ENCODE measurements at places on chromosomes 2 and 18.

- no peak for DNase-seq
Observed at GRCh38 chr18:8668381-8668780, 37.0 kb upstream of the MTCL1 start.

DNA sequence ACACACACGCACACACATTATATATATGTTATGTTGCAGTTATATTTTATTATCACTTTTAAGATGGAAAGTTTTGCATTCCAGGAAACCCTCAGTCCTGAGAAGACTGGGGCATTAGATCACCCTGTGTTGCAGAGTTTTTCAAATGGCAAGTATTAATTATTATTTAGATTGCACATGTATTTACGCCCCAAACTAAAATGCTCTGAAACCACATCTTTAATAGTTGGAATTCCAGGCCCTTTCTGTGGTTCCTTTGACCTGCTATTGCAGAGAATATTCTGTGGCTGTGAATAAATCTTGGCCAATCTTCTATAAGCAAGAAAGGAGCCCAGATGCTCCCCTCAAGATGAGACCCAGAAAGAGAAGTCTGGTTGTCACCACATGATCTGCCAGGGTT, 427.0 kb upstream of the TNP1 start:
- DNase-seq, result no peak

DNA sequence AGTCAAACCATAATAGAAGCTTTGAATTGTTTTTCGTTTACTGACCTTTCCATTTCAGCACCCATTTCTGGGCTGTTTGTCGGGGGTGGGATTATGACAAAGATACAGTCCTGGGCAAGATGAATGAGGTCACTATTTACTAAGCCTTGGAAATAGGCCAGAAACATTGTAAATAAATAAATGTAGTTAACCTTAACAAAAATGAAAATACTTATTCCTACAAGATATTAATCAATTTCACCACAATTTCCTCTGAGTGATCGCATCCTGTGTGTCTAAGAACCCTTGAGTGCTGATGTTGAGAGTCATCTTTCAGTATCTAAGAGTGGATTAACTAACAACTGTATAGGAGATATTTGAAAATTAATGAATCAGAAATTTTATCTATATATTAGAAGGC, 14.0 kb downstream of the ITGA4 start:
- DNase-seq, result no peak

DNA sequence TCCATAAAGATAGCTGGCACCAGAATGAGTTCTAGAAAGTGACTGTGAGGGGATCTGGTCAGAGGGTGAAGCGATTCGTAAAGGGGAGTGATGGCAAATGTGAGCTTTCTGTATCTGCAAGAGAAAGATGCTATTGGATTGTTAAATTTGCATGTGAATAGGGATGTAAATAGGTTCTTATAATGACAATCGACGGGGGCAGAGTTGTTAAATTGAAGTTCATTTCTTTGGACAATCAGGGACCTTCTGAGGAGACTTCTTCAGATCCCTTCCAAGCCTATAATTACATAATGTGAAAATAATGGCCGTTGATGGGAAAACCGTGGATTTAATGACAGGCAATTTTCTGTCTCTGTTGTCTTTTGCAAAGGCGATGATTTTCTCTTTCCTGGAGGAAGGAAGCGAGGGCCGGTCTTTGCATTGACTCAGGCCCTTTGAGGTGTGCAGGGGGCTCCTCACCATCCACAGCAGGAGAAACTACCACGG, 52.2 kb upstream of the TMEM18 start:
- DNase-seq, result no peak

GRCh38 chr2:160408959-160409291, 84.7 kb downstream of the RBMS1 start:
- DNase-seq, result no peak

DNA sequence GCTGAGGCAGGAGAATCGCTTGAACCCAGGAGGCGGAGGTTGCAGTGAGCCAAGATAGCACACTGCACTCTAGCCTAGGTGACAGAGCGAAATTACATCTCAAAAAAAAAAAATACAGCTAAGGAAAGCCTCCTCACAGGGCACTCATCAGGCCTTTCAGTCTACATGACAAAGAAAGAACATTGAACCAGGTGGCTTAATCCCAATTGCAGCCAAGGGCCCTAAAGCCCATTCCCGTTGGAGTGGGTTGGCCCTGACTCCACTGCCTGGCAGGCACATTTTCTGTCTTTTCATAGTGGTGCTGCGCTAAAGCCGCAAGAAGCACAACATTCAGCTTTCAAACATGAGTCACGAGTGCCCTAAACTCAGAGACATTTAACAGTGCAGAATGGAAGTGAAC, 372.5 kb downstream of the RNF144A start:
- no peak for DNase-seq

- DNase-seq, result no peak
Observed at GRCh38 chr2:45332567-45332966, 278.5 kb downstream of the SRBD1 start.

GRCh38 chr18:69257861-69258458, 142.7 kb upstream of the DOK6 start:
- no peak for DNase-seq

DNA sequence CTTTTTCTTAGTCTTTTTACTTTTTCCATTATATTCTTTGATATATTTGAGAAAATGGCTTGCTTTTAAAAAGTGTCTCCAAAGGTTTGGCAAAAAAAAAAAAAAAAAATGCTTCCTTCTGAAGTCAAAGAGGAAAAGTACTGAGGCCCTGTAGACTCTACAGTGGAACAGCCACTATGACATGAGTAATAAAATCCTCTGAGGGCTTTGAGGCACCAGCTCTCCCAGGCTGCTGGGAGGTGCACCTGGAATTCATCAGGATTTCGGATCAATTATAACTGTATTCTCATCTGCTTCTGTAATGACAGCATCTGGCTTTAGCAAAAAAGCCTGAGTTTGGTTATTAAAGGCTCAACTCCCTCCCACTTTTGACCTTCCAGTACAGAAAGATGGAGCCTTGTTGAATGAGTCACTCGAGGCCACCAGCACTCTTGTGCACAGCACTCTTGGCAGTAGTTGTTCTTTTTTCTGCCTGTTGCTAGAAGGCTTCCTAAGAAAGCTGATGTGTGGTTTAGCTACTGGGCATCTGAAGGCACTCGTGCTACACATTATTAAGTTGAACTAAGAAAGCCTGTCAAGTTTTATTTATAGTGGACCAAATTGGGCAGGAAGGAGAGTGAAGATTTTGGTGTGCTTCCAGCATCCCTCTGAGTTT, 131.3 kb downstream of the PRPF40A start:
- no peak for DNase-seq

DNA sequence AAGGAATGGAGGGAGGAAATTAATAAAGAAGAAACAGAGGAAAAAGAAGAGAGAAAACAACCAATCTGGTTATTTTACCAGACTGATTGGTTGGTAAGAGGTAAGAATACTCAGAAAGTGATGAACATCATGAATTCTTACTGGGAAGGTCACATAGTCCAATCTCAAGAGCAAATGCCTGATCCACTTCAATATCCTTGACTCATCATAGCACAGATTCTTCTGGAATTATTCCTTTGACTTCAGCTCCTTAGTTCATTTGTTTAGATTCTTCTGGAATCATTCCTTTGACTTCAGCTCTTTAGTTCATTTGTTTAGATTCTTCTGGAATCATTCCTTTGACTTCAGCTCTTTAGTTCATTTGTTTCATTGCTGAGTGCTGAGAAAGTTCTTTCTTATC, 2030.6 kb upstream of the CELF4 start:
- no peak for DNase-seq

DNA sequence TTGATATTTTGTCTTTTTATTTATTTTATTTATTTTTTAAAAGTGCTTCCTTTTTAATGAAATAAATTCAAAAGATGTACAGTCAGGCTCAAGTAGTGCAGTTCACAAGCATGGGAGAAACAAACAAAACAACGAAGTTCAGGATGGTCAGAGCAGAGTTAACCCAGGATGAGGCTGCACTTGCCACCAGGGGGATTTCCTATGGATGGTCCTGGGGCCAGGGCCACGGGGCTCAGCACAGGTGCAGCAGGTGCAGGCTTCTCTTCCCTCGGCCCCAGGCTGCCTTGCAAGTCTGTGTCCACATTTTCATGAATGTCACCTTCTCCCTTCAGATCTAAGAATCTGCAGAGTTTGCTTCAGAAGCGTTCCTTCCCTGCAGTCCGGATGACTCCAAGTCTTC, 76.5 kb downstream of the CDCA7 start:
- no peak for DNase-seq

DNA sequence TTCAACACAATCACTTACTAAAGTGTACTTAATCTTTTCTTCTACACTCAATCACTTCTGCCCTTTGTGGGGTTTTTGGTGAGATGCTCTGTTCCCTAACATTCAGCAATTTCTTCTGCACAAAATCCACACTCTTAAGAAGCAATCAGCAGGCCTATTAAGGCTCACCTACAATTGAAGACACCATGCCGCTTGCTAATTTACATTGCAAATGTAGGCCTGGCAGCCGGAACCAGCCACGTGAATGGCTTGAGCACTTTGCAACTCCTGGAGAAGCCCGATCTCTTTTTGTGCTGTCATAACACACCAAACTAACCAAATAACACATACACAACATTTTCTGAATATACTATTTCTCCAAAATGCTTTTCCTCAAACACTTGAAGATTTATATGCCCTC, 66.3 kb downstream of the NYAP2 start:
- DNase-seq, result no peak

- no peak for DNase-seq
Observed at GRCh38 chr18:24628326-24628725, 167.9 kb downstream of the HRH4 start.

DNA sequence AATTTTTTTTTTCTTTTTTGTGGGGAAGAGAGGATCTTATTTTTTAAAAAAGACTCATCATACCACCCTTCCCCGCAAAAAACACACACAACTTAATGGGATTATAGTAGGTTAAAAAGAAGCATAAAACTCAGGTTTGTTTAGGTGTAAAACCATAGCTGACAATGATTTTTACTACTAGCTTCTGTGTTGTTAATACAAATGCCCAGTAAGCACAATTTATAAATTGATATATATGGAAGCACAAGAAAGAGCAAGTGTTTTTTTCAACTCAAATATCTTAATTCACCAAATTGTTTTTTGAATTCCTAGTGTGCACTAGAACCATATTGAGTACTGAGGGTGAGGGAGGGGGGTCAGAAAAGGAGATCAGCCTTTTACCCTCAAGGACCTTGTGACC, 7.0 kb downstream of the STAT4 start:
- no peak for DNase-seq

- DNase-seq, result no peak
Observed at GRCh38 chr2:46632349-46632748, 153.0 kb downstream of the TMEM247 start.

DNA sequence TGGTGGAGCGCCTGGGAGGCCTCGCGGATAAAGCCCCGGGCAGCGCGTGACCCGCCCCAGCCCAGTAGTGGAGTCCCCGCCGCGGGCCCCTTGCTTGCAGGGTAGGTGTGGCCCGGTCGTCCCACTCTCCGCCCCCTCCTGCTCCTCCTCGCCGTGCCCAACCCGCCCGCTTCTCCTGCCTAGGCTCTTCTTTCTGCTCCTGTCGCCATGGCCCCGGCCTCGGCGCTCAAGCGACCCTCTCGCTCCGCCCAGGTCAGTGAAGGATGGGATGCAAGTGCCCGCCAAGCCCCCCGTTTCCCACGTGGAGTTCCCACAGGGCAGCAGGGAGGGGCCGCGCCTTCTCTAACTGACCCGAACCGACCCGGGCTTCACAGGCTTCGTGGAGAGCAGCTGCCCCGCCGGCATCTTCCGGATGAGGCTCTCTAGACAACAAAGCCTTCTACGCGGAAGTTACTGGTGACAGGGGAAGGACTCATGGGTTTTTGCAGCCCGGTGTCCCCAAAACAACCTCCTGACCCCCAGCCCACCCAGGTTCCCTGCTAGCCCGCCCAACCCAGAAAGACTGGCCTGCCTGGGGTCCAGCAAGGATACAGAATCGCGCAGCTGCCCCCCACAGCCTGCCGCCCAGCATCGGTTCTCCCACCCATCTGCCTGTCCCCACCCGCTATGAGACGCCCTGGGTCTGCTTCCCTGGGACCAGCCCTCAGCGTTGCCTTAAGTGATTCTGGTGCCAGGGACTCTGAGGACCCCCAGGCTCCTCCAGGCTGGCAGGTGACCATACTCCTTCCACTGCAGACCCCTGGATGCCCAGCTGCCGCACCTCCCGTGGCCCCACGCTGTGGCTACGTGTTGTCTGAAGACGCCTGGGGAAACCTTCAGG, 32.8 kb downstream of the TTC32 start:
- DNase-seq, result peak; percentile 80

DNA sequence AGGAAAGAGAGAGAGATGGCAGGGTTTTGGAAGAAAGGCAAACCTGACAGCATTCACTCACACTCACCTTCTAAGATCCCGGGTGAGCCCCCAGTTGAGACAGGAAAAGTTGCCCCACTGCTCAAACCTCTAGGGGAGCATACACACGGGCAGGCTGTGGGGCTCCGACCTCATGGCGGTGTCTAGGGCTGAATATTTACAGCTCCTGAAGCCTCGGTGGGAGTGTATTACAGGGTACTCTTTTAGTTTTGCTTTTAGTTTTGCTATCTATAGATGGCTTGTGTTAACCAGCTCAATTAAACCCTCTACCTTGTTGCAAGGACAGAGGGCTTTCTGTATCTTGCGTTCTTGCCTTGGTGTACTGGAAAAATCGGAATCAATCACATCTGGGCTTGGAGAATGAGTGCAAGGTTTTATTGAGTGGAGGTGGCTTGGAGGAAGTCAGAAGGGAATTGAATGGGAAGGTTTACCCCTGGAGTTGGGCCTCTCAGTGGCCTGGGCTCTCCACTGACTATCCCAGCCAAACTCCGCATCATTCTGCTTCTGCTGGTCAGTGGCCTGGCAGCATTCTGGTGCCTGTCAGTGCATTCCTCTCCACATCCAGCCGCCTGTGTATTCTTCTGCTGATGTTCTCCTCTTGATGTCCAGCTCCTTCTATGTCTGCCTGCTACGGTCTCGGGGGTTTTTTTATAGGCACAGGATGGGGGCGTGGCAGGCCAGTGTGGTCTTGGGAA, 10.1 kb upstream of the IFIH1 start:
- DNase-seq, result no peak

- DNase-seq, result no peak
Observed at GRCh38 chr2:29055601-29056000, 18.7 kb downstream of the PCARE start.

- DNase-seq, result no peak
Observed at GRCh38 chr2:218392459-218392858, 7.2 kb upstream of the CTDSP1 start.

- no peak for DNase-seq
Observed at GRCh38 chr2:69600425-69600824, 43.1 kb downstream of the AAK1 start.

Measured in left forelimb (tissue), 1 donor.